Fibroblast of lung (primary cell): ENCODE measurements at places on chromosomes 3 and 15.

- no peak for DNase-seq
Observed at GRCh38 chr15:83320844-83321243, 36.4 kb upstream of the BNC1 start.

DNA sequence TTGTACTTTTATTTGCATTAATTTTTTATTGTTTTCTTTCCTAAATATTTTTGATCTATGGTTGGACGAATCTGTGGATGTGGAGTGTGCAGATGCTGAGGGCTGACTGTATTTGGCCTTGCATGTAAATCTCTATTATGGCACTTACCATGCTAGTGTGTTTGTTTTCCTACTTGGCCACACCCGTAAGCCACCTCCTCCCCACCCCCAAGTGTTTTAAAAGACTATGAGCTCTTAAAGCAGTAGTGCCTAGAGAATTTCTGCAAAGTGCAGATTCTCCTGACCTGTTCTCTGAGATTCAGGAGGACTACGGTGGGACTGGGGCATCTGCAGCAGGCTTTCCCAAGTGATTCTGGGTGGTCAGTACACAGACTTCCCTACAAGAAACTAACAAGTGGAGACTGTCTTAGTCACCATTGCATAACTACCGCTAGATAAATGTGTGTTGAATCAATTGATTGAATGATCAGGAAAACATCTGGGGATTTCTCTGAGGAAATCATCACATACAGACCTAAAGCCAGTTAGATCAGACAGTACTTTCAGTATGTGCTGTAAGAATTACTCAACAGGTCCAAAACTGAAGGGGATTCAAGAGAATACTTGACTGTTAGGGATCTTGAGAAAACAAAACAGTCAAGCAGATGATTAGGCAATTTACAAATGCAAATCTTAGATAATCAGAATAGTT is 6.2 kb upstream of the TIPARP start:
- DNase-seq: peak; percentile 62

DNA sequence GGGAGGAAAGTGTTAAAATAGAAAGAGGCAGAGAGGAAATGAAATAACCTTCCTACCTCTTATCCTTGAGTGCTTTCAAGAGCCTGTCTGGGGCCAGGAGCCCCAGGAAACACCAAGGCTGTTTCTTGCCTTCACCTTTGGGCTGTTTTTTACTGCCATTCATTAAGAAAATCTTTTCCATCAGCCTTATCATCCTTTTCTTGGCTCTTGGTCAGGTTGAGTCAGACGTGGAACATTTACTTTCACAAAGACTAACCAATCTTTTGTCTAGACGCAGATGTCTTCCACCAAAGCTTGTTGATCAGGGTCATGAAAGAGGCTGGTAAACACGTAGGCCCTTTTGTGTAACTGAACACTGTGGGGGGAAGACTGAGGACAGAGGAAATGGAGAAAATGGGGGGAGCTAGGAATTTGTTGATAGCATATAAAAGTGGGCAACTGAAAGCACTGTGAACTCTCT is 151.0 kb upstream of the THBS1 start:
- peak; percentile 85 for DNase-seq

DNA sequence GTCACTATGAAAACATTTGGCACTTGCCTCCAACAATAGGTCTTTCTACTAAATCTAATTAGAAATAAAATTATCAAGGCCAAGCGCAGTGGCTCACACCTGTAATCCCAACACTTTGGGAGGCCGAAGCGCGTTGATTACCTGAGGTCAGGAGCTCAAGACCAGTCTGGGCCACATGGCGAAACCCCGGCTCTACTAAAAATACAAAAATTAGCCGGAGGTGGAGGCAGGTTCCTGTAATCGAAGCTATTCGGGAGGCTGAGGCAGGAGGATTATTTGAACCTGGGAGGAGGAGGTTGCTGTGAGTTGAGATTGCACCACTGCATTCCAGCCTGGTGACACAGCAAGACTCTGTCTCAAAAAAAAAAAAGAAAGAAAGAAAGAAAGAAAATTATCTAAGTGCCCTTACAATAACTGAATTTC is 1.6 kb upstream of the PLD1 start:
- DNase-seq: peak; percentile 58

GRCh38 chr3:10937141-10937825 is 55.3 kb upstream of the SLC6A1 start:
- DNase-seq: no peak

DNA sequence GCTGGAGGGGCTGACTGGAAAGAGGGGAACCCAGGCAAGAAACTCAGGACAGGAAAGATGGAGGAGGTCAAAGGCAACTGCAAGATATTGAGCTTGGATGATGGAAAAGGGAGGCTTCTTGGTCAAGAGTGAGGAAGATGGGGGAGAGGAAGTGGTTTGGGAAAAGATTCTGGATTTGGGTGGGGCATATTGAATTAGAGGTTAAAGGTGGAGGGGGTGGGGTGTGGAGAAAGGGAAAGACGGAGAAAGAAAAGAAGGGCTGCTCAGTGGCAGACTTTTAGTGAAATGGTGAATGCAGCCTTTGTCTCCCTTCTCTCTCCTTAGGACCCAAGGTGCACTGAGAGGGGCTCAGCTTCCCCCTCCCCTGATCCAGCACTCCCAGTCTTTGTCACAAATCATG is 655 bp upstream of the FAM3D start:
- no peak for DNase-seq

GRCh38 chr3:31808143-31808720 is 172.8 kb downstream of the OSBPL10 start:
- DNase-seq: no peak

- DNase-seq: peak; percentile 65
Observed at GRCh38 chr3:128623762-128624176, 26.8 kb downstream of the RPN1 start.
